Cardiac septum (tissue), 1 donor: ENCODE measurements at places on chromosomes 7 and 10. TPM values are rescaled to one million over a fixed set of nuclear protein-coding genes. Genes with fewer than 3 reads are reported as not detected.

The FANK1 gene
- 0.43 TPM for total RNA-seq

The SEMA3A gene
- total RNA-seq, result 1.00 TPM

The TNS3 gene
- total RNA-seq, result 29.0 TPM

The PAPOLB gene
- 0.05 TPM for total RNA-seq

The TMEM178B gene
- total RNA-seq, result 15.2 TPM

The PSMG3 gene
- total RNA-seq, result 12.1 TPM

The BAG3 gene
- 172 TPM for total RNA-seq

The BAIAP2L1 gene
- total RNA-seq, result 1.9 TPM

The LBX1 gene
- total RNA-seq, result 0.13 TPM

The NKX1-2 gene
- not detected for total RNA-seq

The CLRN3 gene
- not detected for total RNA-seq

The NPFFR1 gene
- total RNA-seq, result not detected

The HOGA1 gene
- 20.4 TPM for total RNA-seq

The VENTX gene
- total RNA-seq, result 0.40 TPM

The PLEKHS1 gene
- total RNA-seq, result not detected

The FAM170B gene
- total RNA-seq, result not detected

The ANKRD61 gene
- total RNA-seq, result not detected

The KCNIP2 gene
- total RNA-seq, result 14.9 TPM

The GPR146 gene
- total RNA-seq, result 12.6 TPM
